Activated CD4-positive, alpha-beta T cell treated with anti-CD3 and anti-CD28 coated beads, Interleukin-2, amount 50 U/mL, for 48 hours (primary cell): ENCODE measurements at places on chromosomes 11 and 22.

- DNase-seq, result no peak
Measured at GRCh38 chr22:48785792-48786678, 1041.6 kb downstream of the BRD1 start.

GRCh38 chr11:123238297-123238696 lies 43.2 kb upstream of the CLMP start:
- DNase-seq, result no peak

- DNase-seq, result no peak
Measured at GRCh38 chr22:45537734-45538181, 35.1 kb downstream of the FBLN1 start.

DNA sequence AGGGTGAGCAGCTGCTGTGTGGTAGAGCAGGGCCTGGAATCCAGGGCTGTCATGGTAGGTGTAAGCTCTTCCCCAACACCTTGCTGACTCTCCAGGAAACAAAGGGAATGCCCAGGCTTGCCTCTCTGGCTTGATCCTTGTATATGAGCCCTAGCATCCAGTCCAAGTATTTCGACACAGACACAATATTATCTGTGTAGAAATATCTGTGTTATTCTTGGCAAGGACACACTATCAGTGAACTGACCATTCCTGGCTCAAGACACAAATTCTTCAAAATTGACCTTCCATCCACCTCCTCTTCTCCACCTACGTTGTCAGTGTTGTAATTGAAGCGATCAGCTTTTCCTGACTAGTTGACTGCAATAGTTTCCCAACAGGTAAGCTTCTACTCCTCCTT lies 312.0 kb upstream of the NARS2 start:
- DNase-seq, result no peak

DNA sequence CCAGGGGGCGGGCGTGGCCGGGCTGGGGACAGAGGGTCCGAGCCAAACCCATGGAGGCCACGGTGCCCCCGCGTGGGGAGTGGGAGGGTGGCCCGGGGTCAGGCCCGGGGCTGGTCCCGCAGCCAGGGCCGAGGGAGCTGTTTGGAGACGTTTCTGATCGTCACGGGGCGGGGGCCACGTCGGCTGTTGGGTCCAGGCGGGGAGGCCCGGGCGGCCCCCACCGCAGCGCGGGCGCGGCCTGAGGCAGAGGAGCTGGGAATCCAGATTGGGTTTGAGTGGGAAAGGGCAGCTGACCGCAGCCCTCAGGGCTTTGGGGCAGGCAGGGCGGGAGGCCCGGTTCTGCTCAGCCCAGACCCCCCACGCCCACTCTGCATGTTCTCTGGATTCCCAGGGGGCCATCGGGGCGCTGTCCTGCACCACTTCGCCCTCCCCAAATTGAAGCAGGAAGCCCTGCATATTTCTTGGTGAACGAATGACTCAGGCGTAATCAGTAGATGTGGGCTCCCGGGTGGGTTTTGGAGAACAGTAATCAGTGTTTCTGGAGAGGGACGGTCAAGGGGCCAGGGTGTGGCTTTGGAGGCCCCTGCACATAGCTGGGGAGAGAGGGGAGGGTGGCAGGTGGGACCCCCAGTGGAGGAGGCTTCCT lies 583 bp downstream of the MRPL23 start:
- no peak for DNase-seq

- no peak for DNase-seq
Measured at GRCh38 chr11:91946397-91946951, 278.1 kb upstream of the FAT3 start.

- DNase-seq, result no peak
Measured at GRCh38 chr22:46714550-46714949, 23.5 kb downstream of the CERK start.

DNA sequence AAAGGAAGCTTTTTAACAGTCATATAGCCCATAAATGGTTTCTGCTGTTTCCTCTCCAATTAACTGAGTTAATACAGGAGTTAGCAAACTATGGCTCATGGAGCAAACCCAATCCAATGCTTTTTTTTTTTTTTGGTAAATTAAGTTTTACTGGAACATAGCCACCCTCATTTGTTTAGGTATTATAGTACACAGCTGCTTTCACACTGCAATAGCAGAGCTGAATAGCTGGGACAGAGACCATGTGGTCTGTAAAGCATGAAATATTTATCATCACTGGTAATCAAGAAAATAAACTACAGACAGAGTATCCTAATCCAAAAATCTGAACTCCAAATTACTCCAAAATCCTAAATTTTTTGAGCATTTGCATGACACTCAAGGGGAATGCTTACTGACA lies 53.7 kb downstream of the RDX start:
- DNase-seq, result no peak

DNA sequence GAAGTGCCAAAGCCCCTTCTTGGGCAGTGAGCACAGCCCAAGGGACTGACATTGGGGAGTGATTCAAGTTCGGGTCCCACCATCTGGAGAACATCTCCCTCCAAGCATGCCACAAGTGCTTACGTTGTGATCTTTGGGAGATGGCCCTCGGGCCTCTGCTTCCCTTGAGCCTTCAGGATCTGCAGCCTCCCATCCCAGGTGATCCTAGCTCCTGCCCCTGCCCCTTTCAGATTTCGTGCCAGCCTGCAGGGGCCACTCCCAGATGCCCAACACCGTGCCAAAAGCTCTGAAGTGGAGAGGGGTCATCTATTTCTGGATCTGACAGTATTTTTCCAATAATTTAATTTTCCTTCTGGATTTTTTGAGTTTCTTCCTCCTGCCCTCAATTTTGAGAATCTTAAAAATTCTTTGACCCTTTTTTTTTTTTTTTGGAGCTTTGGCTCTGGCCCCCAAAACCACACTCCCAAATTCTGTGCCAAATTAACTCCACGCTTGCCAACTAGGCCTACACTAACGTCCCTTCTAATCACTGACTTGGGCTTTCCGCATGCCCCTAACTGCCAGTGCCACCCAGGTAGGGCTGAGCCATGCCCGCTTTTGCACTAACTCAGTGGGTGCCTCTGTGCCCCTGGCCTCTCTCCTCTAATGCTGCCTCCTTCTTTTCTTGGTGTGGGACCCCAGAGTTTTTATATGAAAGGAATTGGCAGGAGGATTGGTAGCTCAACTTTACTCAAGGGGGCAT lies 25.3 kb downstream of the PHLDB1 start:
- no peak for DNase-seq

- peak; percentile 88 for DNase-seq
Measured at GRCh38 chr22:36156515-36157419, 3.8 kb downstream of the APOL3 start.

DNA sequence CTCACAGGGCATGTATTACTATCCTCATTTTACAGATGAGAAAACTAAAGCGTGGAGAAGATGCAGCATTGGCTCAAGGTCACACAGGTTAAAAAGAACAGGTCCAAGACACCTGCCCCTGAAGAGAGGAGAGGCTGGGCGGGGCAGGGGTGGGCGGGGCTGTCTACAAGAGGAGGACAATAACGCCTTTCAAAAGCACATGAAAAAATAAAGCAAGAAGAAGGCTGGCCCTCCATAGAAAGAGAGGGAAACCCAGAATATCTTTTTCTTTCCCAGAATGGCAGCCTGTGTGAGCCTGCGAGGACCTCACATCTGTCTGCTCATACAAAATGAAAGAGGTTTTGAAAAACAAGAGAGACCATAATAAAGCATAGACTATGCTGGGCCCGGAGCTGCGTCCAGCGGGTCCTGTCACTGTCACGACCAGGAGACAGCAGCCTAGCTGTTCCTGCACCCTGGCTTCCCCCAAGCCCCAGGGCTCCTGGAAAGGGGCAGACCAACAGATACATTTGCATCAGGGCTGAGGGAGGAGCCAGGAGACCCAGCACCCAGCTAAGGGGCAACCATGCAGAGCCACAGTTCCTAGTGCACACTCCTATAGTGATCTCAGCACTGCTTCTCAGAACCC lies 61.6 kb downstream of the DSCAML1 start:
- no peak for DNase-seq

DNA sequence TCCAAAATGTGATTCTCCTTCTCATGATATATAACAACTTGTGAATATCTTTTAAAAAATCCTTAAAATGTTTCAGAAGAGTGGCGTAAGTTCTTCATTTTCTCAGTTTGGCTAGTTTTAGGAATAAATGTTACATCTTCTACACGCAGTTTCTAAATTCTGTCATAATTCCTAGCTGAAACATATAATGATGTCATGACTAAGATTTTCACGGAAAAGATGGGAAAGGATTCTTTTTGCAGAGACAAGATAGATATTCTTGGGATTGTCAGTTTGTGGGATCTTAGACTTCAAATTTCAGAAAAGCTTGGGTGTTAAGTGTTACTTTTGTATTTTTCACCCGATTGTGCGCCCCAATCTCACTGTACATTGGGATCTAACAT lies 1.7 kb downstream of the EED start:
- no peak for DNase-seq

DNA sequence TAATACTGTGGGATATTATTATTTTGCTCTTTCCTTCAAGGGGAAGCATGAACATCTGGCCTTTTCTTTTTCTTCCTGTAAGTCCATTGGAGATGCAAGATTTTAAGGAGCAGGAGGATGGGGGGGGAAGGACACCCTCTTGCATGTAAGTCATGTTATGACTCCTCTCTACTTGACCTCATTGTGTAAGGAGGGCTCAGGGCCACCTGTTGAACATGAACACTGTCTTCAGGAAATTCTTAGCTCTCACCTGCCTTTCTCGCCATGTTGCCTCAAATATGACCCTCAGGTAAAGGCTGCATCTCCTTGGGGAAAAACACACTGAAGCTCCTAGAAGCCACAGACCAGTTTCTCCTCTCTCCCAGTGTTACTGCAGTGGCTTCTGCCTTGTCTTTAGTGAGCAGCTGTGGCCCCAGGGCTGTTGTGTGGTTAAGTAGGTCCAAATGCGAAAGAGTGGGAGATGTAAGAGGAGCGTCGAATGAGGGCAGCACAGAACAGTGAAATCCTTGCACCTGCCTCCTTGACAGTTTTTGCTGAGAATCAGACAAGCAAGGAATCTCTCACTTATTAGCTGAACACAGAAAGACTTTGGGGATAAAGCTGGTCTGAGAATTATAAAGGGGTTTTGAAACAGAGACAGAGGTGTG lies 1.3 kb upstream of the RAG1 start:
- no peak for DNase-seq

DNA sequence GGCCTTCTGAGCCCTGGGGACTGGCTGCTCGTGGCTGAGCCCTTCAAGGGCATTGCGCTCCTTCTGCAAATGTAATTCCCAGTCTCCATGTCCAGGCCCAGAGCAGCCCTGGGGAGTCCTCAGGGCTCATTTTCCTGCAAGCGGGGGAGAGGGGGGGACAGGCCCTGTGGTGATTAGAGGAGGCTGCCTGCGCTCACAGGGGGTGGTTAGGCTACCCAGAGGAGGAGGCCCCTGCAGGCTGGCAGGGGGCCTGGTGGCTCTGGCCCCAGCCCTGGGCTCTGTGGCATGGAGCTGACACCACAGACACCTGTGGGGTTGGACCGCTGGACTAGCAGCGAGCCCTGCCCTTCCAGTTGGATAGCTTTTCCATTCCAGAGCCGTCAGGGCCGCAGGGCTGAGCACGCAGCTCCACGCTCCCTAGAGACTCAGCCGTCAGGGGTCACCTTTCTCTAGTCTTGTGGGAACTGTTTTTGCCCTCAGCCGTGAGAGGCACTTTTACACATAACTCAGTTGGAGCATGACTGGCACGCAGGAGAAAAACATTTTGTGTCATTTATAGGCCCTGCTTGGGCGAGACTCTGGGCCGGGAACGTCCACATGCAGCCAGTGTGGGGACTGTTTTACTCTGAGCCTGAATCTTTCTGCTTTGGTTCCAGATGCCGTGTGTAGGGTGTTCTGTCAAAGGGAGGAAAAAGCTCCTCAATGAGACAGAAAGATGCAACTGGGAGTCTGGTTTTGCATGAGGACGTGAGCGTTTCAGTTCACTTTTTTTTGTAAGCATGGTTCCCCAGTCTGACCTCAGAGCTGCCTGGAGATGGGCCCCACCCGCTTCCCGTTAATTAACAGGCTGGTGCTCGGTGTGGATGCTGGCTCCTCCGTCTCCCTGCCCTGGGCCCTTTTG lies 58.1 kb downstream of the LRP5 start:
- no peak for DNase-seq

- DNase-seq, result no peak
Measured at GRCh38 chr11:134482865-134483264, 70.8 kb upstream of the B3GAT1 start.

DNA sequence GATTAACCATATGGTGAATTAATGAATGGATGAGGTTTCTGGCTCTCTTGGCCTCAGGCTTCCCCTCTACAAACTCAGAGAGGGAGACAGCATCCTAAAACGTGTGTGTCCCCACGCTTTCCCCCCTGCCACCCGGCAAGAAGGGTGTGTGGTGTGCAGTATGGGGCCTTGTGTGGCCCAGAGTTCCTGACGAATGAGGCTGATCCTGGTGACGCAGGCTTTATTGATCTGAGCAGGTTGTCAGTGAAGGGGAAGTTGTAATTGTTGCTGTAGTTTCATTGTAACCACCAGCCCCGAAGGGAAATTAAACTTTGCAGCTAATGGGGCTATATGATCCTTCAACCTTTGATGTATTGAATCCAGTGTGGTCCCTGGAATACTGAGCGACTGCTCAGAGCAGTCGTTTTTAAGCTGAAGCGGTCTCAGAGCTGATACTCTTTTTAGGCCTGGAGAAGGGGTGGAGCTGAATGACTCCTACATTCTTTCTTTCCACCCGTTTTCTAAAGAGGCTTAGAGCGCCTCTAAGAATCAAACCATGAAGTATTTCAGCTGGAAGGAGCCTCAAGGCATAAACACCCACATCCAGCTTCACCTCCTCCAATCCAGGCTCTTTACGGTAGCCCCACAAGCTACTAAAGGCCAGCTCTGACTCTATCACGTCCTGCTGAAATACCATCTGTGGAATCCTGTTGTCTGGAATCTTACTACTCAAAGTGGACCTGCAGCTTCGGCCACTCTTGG lies 284.7 kb downstream of the MIAT start:
- no peak for DNase-seq

GRCh38 chr22:49331878-49332277 lies 495.8 kb downstream of the BRD1 start:
- DNase-seq, result no peak

- no peak for DNase-seq
Measured at GRCh38 chr22:48752451-48753380, 1075.0 kb downstream of the BRD1 start.

- DNase-seq, result no peak
Measured at GRCh38 chr22:22870577-22871404, 16.8 kb upstream of the IGLL5 start.

DNA sequence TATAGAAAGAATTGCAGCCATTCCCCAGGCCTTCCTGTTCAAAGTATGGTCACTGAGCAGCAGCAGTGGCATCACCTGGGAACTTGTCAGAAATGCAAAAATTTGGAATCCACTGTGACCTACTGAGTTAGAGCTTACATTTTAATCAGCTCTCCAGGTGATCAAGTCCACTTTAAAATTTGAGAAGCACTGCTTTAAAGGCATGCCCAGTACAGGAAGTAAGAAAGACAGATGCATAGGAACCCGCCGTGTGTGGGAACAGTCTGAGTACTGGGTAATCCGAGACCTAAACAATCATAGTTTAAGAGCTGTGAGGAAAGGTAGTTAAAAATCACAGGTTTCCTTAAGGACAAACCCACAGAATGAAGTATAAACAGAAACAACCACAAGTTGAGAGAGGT lies 462.4 kb downstream of the RAB38 start:
- no peak for DNase-seq
